ENCODE measurements at places on chromosomes 1 and 21.

DNA sequence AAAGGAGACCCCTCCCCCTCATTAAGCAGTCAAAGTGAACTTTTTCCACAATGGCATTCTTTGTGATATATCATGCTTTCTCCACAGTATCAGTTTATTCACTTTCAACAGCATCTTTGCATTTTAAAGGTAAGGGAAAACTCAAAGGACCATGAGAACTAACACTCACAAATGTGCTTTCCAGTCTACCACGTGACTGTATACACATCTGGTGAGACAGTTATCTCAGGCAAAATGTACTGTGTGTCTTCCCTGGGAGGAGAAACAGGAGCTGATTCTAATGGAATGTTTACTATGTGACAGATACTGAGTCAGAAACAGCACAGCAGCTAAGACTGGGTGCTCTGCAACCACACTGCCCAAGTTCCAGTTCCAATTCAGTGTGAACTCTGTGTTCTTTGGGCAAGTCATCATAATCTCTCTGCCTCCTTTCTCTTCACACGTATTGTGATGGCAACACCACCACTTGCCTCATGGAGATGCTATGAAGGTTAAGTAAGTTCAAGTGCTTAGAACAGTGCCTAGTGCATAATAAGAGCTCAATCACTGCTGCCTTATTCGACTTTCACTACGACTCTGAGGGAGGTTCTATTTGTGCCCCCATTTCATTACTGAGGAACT is 79.0 kb downstream of the SLC45A1 start:
- DNase-seq: peak; percentile 83

GRCh38 chr1:86224651-86225310 is 68.2 kb upstream of the COL24A1 start:
- DNase-seq: no peak

DNA sequence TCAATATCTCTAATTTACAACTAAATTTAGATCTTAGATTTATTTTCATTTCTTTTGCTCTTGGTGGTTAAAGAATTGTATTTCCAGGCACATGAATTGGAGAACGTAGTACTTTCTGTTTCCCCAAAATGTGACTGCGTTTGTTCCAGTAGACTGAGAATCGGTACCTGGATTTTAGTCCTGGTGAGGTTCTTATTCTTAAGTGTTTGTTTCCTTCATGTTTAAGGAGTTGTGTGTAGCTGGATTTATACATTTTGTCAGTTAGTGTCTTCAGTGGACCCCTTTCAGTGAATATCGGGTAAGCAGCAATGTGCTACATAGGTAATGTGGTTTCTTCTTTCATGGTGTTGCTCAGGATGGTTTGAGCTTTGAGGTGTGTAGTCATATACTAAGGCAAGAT is 6.8 kb downstream of the MIER1 start:
- DNase-seq: no peak

DNA sequence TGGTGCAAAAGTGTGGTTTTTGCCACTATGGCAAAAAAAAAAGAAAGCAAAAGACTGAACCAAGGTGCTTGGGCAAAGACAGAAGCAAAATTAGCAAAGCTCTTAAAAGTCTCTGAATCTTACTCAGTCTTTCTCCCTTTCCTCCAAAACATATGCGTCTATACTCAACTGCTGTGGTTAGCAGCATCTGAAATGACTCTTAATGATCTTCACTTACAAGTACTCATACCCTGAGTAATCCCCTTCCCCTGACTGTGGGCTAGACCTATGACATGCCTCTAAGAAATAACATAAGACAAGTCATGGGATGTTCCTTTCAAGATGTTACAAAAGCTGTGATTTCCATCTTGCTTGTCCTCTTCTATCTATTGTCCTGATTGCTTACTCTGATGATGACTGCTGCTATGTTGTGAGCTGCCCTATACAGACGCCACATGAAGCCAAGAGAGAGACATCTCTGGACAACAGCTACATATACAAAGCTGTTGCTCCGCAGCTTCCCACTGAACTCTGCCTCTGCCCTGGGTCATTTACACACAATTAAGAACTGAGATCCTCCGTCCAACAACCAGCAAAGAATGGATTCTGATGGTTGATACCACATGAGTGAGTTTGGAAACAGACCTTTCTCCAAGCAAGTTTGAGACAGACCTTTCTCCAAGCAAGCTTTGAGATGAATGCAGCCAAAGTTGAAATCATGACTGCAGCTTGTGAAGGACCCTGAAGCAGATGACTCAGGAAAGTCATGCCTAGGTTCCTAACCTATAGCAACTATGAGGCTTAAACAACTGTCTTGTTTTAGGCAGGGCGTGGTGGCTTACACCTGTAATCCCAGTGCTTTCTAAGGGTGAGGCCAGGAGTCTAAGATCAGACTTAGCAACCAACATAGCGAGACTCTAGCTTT is 55.2 kb downstream of the PUM1 start:
- DNase-seq: peak; percentile 28

DNA sequence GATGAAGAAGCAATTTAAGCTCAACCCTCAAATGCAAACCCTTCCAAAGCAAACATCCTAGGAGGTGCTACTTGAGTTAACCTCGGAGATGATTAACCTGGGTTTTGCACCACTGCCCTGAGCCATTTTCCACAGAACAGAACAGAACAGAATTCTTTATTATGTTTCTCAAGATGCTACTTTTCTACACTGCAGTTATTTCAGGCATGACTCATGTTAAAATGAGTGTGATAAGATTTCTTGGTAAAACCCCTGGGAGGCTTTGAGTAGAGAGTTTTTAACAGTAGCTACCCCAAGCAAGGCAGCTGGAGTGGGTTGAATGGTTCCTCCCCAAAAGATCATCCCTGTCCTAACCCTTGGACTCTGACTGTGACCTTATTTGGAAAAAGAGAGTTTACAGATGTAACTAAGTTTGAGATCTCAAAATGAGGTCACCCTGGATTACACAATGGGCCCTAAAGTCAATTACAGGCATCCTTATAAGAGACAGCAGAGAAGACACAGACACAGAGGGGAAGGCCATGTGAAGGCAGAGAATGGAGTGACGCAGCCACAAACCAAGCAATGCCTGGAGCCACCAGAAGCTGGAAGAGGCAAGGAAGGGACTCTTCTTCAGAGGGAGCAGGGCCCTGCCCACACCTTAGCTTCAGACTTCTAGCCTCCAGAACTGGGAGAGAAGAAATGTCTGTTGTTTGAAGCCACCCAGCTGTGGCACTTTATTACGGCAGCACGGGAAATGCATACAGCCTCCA is 153.4 kb downstream of the ETS2 start:
- DNase-seq: peak; percentile 67

DNA sequence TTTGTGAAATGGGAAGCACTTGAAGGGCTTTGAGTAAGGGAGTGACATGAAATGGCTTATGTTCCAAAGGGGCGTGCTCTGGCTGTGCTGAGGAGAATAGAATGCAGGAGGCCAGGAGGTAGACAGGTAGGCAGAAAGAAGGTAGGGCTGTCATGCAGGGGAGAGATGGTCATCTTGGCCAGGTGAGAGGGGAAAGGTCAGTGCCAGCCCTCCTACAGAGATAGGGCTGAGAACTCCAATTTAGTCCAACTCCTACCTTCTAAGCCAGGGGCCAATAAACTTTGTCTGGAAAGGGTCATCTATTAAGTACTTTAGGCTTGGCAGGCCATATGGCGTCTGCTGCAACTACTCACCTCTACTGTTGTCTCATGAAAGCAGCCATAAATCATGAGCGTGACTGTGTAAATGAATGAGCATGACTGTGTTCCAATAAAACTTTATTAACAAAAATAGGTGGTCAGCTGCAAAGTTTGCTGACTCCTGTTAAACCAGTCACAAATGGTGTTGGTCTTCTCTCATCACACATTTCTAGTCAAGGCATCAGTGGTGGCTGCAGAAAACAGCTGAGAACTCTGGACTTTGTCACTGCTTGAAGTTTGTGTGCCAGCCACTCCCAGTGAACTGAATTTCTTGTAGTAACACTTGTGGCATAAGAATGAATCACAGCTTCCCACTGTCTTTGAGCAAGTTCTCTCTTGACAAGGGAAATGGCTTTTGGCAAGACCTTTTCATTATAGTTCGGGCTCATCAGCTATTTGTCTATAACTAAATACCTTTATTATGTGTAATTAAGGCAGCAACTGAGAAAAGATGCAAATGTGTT is 32.0 kb upstream of the CD2 start:
- DNase-seq: no peak

- no peak for DNase-seq
These were observed 70.4 kb downstream of the VAV3 start for GRCh38 chr1:107894605-107895004.

- no peak for DNase-seq
These were observed 185.6 kb downstream of the DAB1 start for GRCh38 chr1:57238233-57238781.

DNA sequence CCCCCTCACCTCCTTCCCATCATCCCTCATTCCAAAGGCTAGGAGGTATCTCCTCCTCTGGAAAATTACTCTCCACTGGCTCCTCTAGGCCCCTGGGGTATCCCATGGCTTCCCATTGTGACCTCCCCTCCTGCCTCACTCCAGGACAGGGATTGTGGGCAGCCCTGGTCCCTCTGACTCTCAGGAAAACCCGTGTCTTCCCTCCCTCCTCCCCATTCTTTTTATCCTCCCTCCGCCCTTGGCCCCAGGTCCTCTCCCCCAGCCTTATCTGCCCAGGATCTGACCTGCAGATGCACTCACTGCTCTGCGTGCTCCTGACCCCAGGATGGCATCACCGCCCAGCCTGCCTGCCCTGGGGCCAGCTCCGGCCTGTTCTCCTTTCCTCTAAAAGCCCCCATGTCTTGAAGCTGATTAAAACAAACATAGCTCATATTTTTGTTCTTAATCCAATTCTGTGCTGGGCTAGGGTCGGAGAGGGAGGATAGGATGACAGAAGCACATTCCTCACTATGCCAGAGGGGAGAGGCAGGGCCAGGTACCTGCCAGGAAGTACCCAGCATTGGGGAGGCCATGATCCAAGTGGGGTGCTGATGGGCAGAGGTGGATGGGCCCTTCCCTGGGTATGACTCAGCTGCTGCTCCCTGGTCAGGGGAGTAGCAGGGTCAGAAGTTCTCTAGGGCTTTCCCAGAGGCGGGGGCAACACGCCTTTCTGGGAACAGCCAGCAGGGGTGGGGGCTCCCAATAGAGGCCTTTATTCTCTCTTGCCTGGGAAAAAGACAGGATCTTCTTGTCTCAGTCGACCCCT is 13.8 kb upstream of the UBL4B start:
- no peak for DNase-seq

- DNase-seq: no peak
These were observed 26.6 kb downstream of the TNNT2 start for GRCh38 chr1:201350884-201351283.

DNA sequence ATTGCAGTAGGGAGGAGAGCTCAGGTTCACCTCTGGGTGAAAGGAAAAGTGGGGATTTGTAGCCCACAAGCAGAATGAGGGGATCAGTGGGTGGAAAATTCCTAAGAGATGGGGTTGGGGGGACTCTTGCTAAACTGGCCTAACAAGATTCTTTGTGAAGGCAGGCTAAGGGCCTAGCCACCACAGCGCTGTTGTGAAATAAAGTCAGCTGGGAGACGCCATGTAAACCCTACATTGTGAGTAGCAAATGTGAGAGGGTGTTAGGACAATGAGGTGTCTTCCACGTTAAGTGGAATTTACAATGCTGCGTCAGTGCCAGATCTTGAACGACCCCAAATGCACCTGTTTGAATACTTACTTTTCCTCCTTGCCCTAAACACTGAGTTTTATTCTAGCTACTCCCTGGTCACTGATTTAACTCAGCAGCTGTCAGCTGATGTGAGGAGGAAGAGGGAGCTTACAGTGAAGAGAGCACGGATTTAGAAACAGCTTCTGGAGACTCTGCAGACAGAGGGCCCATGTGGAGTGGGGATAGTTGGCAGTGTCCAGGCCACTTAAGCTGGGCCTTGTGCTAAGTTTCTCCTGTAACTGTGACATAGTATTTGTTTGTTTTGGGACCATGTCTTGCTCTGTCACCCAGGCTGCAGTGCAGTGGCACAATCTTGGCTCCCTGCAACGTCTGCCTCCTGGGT is 17.3 kb downstream of the PDPN start:
- no peak for DNase-seq

DNA sequence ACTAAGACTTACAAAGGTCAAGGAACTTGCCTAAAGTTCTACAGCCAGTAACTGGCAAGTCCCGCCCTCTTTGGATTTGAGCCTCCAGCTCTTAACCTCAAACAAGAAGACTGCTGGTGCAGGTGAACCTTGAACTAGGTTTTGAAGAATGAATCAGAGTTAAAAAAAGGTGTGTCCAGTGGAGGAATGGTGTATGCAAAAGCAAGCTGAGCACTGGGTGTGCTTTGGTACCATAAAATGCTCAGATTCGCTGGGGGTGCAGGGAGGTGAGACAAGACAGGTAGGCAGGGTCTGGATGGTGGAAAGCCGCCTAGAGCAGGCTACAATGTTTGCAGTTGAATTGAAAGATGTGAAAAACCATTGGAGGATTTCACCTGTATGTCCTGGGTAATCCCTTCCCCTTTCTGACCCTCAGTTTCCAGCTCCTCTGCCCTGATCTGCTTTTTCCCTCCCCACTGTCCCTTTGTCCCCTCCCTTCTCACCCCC is 39.8 kb downstream of the FOXD2 start:
- DNase-seq: no peak

GRCh38 chr1:58571616-58572015 is 5.4 kb downstream of the TACSTD2 start:
- DNase-seq: no peak

- no peak for DNase-seq
These were observed 3.7 kb upstream of the MRPS15 start for GRCh38 chr1:36467700-36468455.

- no peak for DNase-seq
These were observed 2.0 kb downstream of the ADAMTSL4 start for GRCh38 chr1:150551051-150551783.

- DNase-seq: no peak
These were observed 354.8 kb upstream of the NFIA start for GRCh38 chr1:60727552-60727951.

DNA sequence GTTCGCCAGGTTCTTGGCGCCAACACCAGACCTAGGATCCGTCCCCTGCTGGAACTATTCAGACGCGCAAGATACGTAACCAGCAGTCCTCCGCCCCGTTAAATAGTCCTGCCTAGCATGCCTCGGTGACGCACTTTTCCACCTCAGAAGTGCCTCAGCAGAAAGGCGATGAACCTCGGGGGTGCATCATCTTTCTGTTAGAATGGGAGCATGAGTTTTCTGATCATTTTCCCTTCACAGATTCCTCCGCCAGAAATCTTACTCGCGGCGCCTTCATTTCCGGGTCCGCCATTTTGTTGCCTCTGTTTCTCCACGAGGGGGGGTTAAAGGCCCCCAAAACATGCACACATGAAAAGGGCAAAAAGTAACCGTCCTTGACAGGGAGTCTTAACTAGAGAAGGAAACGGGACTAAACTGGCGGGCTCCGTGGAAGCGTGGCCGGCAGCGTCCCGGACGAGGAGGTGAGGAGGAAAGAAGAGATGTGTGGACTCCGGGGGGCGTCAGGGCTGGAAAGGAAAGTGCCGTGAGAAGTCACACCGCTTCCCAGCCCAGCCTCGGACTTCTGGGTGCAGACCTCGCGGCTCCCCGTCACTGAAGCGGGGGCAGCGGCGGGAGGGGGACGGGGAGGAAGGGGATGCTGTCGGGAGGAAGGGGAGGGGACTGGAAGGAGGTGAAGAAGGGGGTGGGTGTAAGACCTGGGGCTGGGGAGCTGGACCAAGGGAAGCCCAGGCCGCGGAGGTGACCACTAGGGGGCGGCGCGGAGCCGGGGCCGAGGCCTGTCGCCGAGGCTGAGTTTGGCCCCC is at the start of gene GABPB2:
Gene GABPB2, plus strand, starts transcription at position 288 of the 803 bp plus-strand sequence. CDS start 17,429 bp downstream, outside the sequence.
- DNase-seq: peak; percentile 95
